Smooth muscle cell of the coronary artery (primary cell): ENCODE measurements at places on chromosomes 4 and X. TPM values are rescaled to one million over a fixed set of nuclear protein-coding genes. Genes with fewer than 3 reads are reported as not detected.

Gene PNMA3
- 0.70 TPM in 1 of 2 replicates, not detected in the other for total RNA-seq

Gene SPACA5
- not detected in 2 replicates for total RNA-seq

Gene FGF5
- total RNA-seq = 3.2 and 4.4 TPM in 2 replicates

Gene UGT2B15
- not detected in 2 replicates for total RNA-seq

Gene FAM47E
- total RNA-seq = 0.45 and 1.9 TPM in 2 replicates

Gene IQCM
- not detected in 2 replicates for total RNA-seq

Gene FRAS1
- 3.0 and 6.4 TPM in 2 replicates for total RNA-seq

Gene TMPRSS11E
- total RNA-seq = not detected in 2 replicates

Gene SHISA3
- 0.23 and 4.7 TPM in 2 replicates for total RNA-seq

Gene ANOS1
- 0.94 and 11.7 TPM in 2 replicates for total RNA-seq

Gene C4orf36
- 0.53 and 2.8 TPM in 2 replicates for total RNA-seq

Gene DAPP1
- 0.59 TPM in 1 of 2 replicates, not detected in the other for total RNA-seq

Gene CENPVL1
- total RNA-seq = not detected in 2 replicates

Gene TEC
- 0.38 and 0.94 TPM in 2 replicates for total RNA-seq

Gene SRPX2
- 42.6 and 70.9 TPM in 2 replicates for total RNA-seq

Gene TRPC3
- under 0.01 and 0.59 TPM in 2 replicates for total RNA-seq

Gene ABCE1
- 51.0 and 80.5 TPM in 2 replicates for total RNA-seq

Gene FAM53A
- total RNA-seq = 0.23 and 1.5 TPM in 2 replicates

Gene H2AZ1
- total RNA-seq = 78.4 and 194 TPM in 2 replicates

Gene PHOX2B
- total RNA-seq = not detected in 2 replicates

Gene SRPK3
- total RNA-seq = under 0.01 and 0.30 TPM in 2 replicates

Gene H2BW2
- not detected in 2 replicates for total RNA-seq

Gene VCX2
- total RNA-seq = not detected in 2 replicates

Gene DOCK11
- total RNA-seq = 14.2 and 16.5 TPM in 2 replicates

Gene PPEF2
- not detected in 2 replicates for total RNA-seq
